ENCODE measurements at places on chromosomes 5 and 9.

DNA sequence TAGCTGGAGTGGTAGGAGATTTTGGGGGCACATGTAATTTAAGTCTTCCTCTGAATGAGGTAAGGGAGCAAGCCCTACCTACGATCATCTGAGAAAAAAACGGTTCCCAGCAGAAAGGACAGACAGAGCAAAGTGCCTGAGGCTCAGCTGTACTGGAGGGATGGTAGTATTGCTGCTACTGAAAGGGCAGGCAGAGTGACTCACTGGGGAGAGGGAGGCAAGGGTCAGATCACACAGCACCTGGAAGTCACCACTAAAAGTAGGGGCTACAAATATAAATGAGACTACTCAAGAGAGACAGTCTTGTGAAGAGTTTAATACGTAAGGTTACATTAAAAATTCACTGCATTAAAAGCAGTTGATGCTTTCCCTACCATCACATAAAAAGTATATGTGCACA lies 75.9 kb downstream of the NFIB start:
- DNase-seq: no peak

DNA sequence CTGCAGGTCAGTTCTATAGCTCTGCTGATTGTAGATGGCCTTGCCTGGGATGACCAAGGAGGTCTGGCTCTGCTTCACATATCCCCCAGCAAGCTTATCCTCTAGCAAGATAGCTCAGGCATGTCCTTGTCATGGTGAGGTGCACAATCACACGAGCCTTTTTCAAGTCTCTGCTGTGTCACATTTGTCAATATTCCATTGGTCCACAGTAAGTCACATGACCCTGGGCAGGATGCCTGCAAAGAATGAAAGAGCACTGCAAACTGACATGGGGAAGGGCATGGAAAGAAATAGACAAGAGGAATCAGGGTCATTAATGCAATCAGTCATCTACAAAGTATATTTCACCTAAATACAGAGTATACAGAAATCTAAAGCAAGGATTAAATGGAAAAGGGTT lies 142.0 kb downstream of the RORB start:
- DNase-seq: no peak

DNA sequence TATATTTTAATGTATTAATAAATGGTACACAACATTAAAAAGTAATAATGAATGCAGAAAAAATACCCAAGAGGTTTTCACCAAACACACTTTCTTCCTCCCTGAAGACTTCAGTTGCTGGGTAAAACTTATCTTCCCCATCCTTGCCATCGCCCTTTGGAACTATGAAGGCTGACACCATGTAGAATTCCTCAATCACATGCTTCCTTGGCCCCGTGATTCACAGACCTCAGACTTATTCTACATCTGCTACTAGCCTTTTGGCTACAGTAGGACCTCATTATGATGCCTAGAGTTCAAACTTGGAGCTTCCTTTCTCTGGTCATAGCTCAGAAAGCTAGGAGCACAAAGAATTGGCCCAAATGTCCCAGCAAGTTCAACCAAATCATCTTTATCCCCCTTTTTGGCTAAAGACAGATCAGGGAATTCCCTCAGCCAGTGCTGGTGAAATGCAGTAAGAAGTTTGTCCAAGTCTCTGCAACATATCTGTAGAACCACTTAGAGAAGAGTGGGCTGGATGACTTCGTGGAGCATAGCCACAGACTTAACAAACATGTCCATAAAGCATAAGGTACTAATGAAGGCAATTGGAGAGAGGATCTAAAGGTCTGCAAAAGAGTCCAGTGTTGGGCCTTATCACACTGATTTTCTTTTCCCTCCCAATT lies 253.5 kb downstream of the SEC61B start:
- DNase-seq: no peak

DNA sequence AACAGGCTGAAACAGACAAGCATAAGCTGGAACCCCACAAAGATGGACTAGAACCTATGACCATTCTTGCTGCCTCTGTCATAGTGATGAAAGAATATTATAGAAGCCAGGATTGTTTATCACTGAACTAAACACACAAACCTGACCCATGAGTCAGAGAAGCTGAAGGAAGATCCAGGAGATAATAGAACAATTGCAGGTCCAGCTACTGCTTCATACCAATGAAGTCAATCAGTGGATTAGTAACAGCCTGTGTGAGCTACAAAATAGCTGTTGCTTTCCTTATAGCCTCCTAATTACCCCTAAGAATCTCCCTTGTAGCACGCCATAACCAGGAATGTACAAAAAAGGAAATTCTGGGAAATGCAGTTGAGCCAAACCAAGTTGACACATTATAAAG lies 459.9 kb upstream of the ZNF462 start:
- peak; percentile 58 for DNase-seq

DNA sequence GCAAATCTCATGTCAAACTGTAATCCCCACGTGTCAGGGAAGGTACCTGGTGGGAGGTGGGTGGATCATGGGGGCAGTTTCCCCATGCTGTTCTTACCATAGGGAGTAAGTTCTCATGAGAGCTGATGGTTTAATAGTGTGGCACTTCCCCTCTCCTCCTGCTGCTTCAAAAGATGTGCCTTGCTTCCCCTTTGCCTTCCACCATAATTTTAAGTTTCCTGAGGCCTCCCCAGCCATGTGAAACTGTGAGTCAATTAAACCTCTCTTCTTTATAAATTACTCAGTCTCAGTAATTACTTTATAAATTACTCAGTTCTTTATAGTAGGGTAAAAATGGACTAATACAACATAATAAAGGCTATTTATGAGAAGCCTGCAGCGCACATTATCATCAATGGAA lies 7.1 kb upstream of the CNTRL start:
- DNase-seq: no peak

DNA sequence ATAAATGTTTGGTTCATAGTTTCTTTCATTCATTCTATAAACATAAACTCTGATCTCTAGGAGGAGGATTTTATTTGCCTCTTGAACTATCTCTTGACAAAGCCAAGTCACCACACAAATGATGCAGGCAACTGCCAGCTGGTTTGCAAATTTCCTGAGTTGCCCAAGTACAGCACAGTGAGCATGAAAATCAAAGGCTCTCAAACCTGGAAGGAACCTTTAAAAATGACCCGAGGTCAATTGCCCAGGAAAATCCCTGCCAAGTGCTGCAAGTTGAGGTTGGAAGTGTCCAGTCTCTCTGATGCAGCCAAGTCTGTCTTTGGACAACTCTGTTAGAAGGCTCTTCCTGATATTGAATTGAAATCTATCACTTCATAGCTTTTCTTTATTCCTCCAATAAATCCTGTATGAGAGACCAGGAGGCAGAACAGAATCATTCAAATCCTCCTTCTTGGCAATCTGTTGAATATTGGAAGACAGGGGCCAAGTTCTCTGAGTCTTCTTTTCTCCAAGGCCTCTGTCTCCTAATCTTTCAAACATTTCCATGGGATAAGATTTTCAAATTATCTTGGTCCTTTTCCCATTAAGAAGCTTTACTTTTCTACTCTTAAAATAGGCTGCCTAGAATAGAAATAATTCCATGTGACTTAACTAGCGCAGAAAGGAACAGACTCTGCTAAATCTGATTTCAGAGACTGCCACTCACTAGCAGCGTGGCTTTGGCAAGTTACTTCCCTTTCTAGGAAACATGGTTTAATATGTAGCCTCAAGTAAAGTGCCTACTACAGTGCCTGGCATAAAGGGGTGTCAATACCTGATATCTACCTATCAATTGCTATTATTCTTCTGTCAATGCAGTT lies 159.2 kb downstream of the SNX18 start:
- no peak for DNase-seq

DNA sequence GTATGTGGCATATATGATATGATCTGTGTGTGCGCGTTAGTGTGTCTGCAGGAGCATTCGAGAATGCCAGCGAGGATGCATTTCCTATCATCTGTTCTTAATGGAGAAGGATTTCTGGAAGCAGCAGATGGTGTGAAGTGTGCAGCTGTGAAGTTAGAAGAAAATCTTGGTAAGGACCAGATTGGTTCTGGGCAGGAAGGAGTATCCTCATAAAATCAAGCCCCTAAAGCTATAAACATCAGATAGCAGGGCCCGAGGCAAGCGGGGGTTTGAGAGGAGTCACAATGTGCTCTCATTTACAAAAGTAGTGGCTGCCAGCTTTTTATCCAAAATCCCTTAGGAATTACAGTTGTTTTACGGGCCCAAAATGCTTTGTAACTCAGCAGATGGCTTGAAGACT lies 40.0 kb downstream of the DAPK1 start:
- no peak for DNase-seq

GRCh38 chr5:16864631-16865131 lies 71.4 kb downstream of the MYO10 start:
- DNase-seq: peak; percentile 59

- no peak for DNase-seq
Observed at GRCh38 chr5:9681706-9682105, 51.6 kb upstream of the TAS2R1 start.

- DNase-seq: peak; percentile 64
Observed at GRCh38 chr5:158591301-158591863, 508.3 kb downstream of the EBF1 start.

- DNase-seq: peak; percentile 17
Observed at GRCh38 chr9:5552301-5552700, 42.0 kb downstream of the PDCD1LG2 start.

DNA sequence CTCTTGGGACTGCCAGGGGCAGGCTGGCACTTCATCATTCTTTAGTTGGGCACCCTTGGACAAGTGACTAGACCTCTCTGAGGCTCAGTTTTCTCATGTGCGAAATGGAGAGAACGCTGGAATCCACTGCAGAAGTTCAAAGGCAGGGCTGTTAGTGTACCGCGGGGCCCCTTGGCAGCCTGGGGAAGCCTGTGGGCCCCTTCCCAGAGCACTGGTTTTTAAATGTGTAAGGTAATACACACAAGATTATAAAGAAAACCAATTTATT lies 209.5 kb upstream of the MVB12B start:
- no peak for DNase-seq

- peak; percentile 54 for DNase-seq
Observed at GRCh38 chr5:77560677-77561263, 68.7 kb upstream of the WDR41 start.

- DNase-seq: no peak
Observed at GRCh38 chr9:89051421-89052025, 60.3 kb downstream of the S1PR3 start.

DNA sequence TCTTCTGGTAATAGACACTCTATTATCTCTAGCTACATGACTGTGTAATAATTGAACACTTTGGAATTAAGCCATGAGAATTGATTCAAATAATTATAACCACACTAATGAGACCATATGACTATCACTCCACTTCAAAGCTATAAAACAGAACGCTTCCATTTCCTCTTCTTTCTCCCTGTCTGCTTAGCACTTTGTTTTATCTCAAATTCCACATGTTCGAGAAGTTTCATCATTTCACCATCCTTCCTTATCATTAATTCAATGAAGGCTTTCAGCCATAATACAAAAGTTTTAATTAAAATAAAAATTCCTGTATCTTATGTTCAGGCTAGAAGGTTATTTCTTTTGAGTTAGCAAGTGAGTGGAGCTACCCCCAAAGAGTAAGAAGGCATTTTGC lies 7.4 kb upstream of the DCTN4 start:
- DNase-seq: no peak

GRCh38 chr5:173494446-173494845 lies 122.0 kb downstream of the BOD1 start:
- DNase-seq: no peak

DNA sequence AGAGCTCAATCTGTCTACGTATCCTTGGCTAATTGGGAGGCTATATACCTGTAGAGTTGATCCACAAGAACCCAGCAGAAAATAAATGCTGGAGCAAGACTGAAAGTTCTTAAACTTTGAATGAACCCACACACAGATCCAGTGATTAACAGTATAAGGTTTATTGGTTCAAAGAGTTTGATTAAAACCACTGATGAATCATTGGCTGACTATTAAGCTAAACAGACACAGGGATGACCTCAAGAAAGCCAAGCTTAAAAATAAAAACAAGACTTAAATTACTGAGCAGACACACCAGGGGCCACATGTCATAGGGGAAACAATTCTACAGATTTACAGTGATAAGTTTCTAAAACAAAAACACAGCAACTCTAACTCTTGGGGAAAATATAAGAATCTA lies 163.6 kb downstream of the SPATA31D1 start:
- no peak for DNase-seq

GRCh38 chr9:14251154-14252071 lies 62.5 kb downstream of the NFIB start:
- DNase-seq: peak; percentile 77

DNA sequence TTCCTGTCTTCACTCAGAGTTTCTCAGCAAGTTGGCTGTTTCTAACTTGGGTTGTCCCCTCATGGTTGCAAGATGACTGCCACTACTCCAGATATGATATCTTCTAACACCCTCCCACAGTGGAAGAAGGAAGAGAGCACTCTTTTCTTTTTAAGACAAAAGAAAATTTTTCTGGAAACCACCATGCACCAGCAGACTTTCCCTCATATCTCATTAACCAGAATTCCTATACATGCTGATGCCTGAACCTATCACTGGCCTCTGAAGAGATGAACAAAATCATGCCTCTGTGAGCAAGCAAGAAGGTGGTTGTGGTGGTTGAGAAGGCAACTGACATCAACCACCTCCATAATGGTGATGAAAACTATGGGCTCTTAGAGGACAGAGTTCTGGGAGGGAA lies 56.8 kb downstream of the FEM1C start:
- no peak for DNase-seq

Measured in fibroblast of skin of scalp (primary cell).